ENCODE measurements at places on chromosomes 13 and 19.
A peak's percentile ranks its signal among the peaks of the same experiment; 100 is the strongest.

- no peak for DNase-seq
Observed at GRCh38 chr19:33604651-33605050, 17.1 kb upstream of the CHST8 start.

- DNase-seq: no peak
Observed at GRCh38 chr13:34640179-34640992, 301.7 kb upstream of the NBEA start.

GRCh38 chr13:100898431-100898830 lies 223.8 kb upstream of the TMTC4 start:
- DNase-seq: no peak

DNA sequence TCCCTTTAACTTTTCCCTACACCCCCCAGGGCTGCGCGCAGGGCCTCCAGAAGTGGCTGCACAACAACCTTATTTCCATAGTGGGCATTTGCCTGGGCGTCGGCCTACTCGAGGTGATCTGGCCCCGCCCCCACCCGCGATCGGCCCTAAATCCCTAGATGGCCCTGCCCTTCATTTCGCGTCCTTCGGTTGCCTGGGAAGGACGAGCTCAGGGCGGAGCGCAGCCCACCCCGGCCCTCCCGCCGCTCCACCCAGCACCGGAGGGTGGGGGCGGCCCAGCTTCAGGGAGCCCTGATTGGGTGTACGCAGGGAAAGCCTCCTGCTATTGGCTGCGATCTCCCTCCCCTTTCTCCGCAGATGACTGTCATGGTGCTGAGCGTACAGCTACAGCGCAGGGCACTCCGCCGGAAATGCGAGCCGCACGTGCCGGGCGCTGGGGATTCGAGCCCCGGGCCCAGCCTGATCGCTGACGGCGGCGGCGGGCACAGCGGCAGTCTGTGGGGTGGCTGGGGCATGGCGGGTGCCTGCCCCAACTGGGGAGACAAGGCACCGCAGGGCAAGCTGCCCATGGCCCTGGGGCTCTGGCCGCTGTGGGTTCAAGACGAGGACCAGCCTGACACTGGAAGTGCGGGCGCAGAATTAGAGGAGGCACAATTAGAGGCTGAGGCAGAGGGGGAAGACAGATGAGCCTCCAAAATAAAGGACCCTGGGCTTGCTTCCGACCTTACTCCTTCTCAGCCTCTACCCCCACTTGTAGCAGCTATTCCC lies 4.3 kb downstream of the CD37 start:
- DNase-seq: no peak

DNA sequence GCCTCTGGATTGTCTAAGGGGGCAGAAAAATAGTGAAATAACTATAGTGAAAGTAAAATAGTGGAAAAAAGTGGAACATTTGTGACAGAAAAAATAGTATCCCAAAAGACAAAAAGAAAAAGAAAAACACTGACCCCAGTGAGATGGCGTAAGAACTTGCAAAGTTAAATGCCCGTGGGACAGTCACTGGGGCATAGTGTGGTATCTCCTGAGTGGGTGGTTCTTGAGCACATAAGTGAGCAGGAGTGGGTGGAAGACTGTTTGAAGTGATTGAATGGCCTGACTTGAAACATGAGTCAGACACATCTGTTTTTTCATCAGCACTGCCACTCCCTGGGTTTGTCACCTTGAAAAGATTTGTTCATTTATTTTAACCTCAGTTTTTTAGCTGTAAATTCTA lies 2.5 kb downstream of the ZNF430 start:
- DNase-seq: no peak

DNA sequence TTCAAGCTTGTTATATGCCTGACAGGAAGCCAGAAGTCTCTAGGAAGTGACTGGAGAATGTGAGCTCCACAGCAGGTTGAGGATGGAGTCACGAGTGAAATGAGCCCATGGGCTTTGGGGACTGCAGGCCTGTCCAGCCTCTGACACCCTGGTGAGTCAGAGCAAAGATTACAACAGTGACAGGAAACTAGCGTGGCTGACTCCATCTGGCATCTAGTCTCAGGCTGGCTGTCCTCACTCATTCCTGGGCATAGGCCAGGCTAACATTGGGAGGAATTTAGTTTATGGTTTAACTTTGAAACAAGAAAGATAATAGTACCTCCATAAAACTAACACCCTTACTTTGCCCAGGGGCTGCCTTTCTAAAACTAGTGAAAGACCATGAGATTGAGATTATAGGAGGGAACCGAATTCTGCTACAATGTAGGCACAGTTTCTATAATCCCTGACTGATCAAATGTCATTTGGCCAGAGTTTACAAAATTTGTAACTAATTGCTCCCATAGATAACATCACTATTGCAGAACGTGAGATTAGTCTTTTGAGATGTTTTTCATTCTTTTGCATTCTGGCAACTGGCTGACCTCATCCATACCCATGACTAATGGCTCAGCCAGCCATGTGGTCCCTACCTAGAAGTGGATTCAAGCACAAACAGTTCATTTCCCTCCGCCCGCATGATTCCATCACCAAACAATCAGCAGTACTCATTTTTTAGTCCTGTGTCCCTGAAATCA lies 28.4 kb downstream of the PSG1 start:
- DNase-seq: no peak

GRCh38 chr13:23643338-23644125 lies 73.3 kb downstream of the TNFRSF19 start:
- DNase-seq: no peak

- DNase-seq: no peak
Observed at GRCh38 chr13:106156468-106156867, 379.0 kb downstream of the EFNB2 start.

DNA sequence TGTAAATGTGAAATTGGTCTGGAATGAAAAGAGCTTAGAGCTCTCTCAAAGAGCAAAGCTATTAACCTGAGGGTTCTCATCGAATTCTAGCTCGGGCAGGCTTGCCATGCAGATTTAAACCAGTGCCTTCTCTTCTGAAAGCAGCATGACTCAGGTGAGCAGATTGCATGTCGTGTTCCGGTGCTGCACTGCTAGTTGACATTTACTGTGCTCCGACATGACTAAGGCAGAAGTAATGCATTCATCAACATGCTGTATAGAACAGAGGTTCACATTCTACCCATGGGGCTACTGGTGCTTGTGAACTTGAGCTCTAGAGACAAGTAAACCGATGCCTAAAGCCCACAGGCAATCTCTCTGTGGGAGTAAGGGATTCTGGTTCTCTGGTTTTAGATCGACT lies 947.7 kb downstream of the EFNB2 start:
- DNase-seq: no peak

- DNase-seq: peak; percentile 9
Observed at GRCh38 chr13:106089261-106089980, 446.0 kb downstream of the EFNB2 start.

GRCh38 chr13:24271601-24272451 lies 37.6 kb upstream of the C1QTNF9 start:
- DNase-seq: no peak

DNA sequence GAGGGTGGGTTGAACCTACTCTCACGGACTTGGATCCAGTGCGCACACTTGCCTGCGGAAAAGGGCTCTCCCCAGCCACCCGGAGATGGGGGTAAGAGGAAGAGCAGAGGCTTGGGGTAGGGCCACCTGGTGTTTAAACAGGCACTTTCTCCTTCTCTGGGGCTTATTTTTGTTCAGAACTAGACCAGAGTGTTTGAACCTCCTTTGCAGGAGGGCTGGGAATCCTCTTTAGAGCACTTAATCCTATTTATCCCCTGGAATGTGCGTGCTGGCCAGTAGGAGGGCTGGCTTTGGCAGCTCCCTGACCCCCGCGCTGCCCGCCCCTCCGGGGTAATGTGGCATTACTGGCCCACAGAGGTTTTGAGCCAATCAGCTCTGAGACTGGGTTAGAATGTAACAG lies 2.0 kb downstream of the RGS9BP start:
- DNase-seq: no peak

GRCh38 chr13:64579331-64579730 lies 2650.8 kb downstream of the PCDH9 start:
- no peak for DNase-seq

DNA sequence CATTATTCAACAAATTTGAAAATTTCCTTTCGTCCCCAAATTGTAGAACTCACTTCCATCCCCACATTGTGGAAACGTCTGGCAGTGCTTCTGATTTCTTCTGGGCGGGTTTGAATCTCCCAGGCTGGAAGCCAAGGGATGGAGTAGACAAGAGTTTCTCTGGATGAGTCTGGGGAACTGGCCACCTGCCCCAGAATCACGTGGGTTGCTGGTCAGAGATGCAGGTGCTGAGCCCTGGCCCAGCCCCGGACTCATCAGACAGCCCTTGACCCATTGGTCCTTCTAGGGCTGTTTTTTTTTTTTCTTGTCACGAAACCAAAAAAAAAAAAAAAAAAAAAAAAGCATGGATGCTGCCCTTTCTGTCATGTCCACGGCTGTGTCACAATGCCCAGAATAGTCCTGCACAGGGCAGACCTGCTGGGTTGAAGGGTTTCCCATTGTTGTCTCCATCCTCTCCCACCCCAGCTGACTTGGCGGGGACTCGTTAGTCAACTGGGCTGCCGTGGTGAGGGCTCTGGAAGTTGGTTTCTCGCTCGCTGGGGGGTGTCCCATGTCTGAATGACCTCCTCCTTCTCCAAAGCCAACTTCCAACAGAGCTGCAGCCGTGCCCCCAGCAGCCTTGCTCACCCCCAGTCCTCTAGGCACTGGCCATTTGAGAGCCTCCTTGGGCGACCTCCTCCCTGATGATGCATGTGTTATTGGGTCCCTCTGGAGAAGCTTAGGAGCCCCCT lies 12.8 kb downstream of the CHST8 start:
- DNase-seq: no peak

DNA sequence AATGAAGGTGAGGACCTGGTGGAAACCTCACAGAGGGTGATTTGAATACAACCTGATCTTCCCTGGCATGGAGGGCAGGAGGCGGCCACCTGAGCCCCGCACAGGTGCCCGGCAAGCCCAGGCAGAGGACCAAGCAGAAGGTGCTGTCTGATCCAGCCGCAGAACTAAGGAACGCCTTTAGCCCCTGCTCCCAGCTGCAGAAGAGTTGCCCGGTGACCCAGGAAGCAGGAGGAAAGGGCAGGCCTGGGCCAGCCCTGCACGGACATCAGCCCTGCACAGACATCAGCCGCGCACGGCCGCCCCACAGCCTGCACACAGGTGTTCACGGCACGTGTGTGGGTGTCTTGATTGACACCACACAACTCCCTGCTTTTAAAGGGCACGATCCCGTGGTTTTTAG lies 43.1 kb downstream of the RASA3 start:
- DNase-seq: no peak

- DNase-seq: no peak
Observed at GRCh38 chr13:48858122-48858902, 117.4 kb upstream of the FNDC3A start.

GRCh38 chr13:85501616-85502015 lies 297.6 kb downstream of the SLITRK6 start:
- no peak for DNase-seq

GRCh38 chr19:19463348-19464117 lies 51.8 kb downstream of the TSSK6 start:
- DNase-seq: no peak

DNA sequence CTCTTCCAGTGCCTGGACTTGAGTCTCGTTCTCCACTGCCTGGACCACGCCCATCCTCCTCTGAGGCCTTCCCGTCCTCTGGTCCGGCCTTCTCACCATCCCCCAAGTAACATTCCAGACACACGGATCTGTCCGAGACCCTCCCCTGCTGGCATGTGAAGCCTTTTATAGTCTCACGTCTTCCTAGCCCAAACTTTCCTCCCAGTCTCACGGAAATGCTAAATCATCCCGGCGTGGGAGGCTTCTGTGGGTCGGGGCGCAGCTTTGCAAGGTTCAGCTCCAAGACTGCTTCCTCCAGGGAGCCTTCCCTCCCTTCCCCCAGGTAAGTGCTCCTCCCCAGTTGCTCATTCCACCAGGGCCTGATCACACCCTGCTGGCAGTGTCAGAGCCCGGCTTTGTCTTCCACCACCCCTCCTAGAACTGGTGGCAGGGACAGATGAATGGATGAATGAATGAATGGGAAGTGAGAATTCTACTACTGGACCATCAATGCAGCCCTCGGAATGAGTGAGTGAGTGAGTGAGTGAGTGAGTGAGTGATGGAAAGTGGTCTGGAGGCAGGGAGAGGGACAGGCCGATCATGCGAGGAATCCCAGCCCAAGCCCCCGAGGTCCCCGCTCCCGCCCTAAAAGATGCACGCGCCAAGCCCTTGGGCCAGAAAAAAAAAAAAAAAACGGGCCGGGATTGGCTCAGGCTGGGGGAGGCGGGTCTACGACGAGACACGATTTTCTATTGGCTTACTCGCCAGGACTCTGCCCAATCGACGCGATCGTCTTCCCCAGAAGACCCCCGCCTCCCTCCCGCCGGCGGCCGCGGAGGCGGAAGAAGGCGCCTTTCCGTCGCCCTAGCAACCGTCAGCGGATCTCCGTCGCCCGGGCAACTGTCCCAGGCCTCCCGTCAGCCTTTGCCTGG lies 9.3 kb downstream of the EPHX3 start:
- DNase-seq: peak; percentile 93

- DNase-seq: no peak
Observed at GRCh38 chr13:53207556-53207955, 178.9 kb downstream of the OLFM4 start.

- peak; percentile 9 for DNase-seq
Observed at GRCh38 chr19:15563325-15563794, 51.7 kb upstream of the CYP4F8 start.

GRCh38 chr13:35512271-35512920 lies 35.9 kb upstream of the MAB21L1 start:
- no peak for DNase-seq

- peak; percentile 77 for DNase-seq
Observed at GRCh38 chr19:55585658-55586339, 5.2 kb upstream of the ZNF579 start.

DNA sequence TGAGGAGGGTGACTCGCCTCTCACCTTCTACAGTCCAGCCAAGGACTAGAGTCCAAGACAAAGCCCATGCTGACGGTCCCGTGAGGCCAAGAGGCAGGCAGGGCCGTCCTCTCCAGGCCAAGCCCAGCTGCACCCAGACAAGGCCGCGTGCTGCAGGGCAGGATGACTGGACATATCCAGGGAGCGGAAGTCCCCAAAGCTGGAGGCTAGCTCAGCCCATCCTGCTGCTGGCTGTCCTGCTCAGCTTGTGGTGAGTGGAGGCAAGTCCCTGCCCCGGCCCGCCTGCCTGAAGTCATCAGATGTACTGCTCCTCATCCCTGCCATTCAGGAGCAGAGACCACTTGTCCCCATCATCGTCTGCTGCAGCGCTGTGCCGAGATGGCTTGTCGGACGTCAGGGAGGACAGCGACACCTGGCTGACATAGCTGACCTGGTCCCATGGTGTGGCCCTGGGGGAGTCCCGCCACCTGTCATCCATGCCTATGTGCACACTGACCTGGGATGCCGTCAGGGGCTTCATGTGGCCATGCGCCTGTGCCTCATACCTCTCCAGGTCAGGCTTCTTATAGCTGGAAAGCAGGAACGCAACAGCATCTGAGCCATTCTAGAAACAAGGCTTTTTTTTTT lies 72.8 kb downstream of the CCDC70 start:
- no peak for DNase-seq

DNA sequence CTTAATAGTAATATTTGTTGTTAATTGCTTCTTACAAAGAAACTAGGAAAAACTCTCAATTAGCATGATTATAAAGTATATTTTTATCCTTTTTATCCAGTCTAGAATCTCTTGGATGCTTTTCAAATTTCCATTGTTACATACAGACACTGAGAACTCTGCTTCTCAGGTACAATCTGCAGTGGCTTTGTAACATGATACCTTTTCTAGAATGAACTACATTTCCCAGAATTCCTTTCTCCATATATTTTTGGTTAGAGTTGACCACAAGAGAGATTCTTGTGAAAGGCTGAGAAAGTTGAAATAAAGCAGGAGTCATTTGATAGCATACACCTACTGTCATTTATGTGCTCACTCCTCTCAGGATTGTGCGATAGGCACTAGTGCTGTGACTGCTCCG lies 148.6 kb downstream of the SLITRK6 start:
- DNase-seq: no peak
